ENCODE measurements at places on chromosomes 11 and 22.

DNA sequence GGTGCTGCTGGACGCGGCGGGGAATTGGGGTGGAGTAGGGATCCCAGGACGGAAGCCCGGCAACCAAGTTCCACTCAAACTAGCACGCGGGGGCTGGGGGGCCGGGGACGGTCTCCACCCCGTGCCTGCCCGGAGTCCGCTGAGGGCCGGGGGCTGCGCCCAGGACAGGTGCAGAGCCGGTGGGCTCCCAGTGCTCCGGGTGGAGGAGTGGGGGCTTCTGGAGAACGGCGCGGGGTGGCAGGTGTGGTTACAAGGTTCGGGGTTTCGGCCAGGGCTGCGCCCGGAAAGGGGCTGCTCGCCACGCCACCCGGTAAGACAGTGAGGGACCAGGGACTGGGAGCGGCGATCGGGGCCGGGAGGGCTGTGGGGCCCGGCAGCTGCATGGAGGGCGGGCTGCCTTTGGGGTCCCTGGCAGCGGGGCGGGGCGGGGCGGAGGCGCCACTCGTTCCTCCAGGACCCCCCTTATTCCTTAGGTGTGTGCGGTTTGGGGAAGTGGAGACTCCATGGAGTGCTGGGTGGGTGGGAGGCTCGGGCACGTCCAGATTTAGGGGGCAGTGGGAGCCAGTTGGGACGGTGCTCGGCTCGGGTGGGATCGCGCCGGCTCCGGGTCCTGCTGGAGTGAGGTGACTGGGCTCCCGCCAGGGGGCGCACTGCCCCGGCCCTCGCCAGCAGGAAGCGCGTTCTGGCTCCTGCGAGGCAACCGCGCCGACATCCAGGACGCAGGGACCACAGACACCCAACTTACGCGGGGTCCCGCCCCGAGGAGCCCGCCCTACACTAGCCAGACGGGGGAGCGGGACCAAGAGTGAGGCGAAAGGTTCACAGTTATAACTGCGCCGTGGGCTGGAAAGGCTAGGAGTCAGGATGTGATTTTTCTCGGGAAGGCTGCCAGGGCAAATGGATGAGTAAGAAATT is 868 bp downstream of the TSPAN18 start:
- peak overlapping the region; percentile 51 for H3K4me3 ChIP-seq
- no peak overlapping the region for H3K27ac ChIP-seq
- peaks cover 14% of the 10 kb centered on the region for H3K4me1 ChIP-seq
- DNase-seq = peak; percentile 74
- H3K36me3 ChIP-seq = no peaks in the 10 kb centered on the region

DNA sequence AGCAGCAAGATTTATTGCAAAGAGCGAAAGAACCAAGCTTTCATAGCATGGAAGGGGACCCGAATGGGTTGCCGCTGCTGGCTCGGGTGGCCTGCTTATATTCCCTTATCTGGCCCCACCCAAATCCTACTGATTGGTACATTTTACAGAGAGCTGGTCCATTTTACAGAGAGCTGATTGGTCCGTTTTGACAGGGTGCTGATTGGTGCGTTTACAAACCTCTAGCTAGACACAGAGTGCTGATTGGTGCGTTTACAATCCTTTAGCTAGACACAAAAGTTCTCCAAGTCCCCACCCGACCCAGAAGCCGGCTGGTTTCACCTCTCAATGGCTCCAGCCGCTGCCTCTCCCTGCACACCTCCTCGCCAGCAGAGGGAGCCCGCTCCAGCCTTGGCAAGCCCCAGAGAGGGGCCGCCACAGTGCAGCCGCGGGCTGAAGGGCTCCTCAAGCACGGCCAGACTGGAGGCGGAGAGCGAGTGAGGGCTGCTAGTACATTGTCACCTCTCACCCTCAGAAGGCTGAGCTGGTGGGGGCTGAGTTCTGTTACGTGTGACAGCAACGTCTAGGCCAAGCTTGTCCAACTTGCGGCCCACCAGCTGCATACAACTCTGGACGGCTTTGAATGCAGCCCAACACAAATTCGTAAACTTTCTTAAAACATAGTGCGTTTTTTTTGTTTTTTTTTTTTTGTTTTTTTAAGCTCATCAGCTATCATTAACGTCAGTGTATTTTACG is 8.7 kb downstream of the PTH start:
- no peak overlapping the region for H3K27ac ChIP-seq
- peak; percentile 41 for DNase-seq
- H3K4me3 ChIP-seq = peak overlapping the region; percentile 41
- H3K27me3 ChIP-seq = no peaks in the 10 kb centered on the region

DNA sequence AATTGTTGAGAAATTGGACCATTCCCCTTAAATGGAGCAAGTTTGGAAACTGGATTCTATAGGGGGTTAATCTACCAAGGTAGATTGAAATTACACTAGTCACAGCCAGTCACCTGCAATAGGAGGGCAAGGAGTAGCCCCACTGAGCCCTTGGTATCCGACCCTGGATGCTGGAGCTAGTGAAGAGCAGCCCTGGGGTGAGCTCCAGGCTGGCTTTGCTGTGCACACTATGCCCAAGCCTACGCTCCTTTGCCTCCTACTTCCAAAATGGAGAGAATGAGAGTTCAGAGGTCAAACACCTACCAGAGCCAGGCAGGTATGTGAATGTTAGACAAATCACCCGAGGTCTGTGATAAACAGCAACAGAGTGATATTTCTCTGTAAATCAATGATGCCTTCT is 23.7 kb downstream of the SNU13 start:
- H3K4me3 ChIP-seq = no peak overlapping the region
- peaks cover 4% of the 10 kb centered on the region for H3K4me1 ChIP-seq
- peaks cover 56% of the 10 kb centered on the region for H3K36me3 ChIP-seq
- H3K27me3 ChIP-seq = no peaks in the 10 kb centered on the region

- H3K4me1 ChIP-seq = peaks cover 54% of the 10 kb centered on the region
- no peak overlapping the region for H3K4me3 ChIP-seq
- H3K27me3 ChIP-seq = no peaks in the 10 kb centered on the region
Observed at GRCh38 chr11:65559535-65559934, 1.4 kb upstream of the LTBP3 start.

DNA sequence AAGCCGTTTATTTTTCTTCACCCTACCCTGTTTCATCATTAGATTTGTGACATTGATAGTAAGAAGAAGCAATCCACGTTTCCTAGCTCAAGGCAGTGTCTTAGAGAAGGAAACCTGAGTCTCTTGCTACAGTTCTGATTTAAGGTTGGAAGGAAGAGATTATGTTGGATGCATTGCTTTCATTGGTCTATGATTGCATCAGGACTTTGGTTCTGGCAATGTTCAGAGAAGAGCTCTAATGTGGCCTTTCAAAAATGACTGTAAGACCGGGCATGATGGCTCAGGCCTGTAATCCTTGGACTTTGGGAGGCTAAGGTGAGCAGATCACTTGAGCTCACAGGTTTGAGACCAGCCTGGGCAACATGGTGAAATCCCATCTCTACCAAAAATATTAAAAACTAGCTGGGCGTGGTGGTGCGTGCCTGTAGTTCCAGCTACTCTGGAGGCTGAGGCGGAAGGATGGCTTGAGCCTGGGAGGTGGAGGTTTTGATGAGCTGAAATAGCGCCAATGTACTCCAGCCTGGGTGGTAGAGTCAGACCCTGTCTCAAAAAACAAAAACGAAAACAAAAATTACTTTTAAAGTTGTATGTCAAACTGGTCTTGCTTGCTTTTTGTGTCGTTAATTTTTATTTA is 4.1 kb downstream of the NUCB2 start:
- H3K4me3 ChIP-seq = no peak overlapping the region

GRCh38 chr22:33971561-33971961 is 51.3 kb upstream of the LARGE1 start:
- DNase-seq = no peak
- H3K27me3 ChIP-seq = no peaks in the 10 kb centered on the region
- H3K27ac ChIP-seq = no peak overlapping the region
- no peaks in the 10 kb centered on the region for H3K4me1 ChIP-seq
- H3K4me3 ChIP-seq = no peak overlapping the region

DNA sequence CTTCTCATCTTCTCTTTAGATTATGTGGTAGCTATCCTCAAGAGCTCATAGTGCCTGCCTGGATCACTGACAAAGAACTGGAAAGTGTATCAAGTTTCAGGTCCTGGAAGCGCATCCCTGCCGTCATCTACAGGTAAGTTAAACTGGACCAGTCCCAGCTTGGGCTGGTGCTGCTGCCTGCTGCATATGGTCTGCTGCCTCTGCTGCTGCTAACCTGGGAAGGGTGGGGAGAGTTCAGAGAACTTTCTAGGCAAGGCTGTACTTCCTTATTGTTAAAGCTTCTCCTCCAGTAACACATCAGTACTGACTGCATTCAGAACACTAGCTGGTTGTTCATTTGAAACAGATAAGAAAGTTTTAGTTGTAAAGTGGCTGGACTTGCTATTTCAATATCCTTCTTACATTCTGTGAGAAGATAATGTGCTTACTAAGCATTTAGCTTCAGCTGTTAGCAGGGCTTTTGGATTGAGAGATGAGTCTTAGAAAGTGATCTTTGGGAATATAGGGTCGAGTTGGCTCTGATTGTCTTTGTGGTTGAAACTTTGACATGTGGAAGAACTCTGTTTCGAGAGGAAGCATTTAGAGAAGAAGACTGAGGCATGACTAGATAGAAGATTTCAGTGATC is 77.3 kb upstream of the HORMAD2 start:
- no peaks in the 10 kb centered on the region for H3K27me3 ChIP-seq
- no peak for DNase-seq
- no peak overlapping the region for H3K27ac ChIP-seq
- H3K4me3 ChIP-seq = no peak overlapping the region
- H3K4me1 ChIP-seq = peaks cover 6% of the 10 kb centered on the region
- H3K36me3 ChIP-seq = peaks cover 11% of the 10 kb centered on the region

- H3K36me3 ChIP-seq = no peaks in the 10 kb centered on the region
- no peak overlapping the region for H3K27ac ChIP-seq
- H3K4me3 ChIP-seq = no peak overlapping the region
- H3K4me1 ChIP-seq = peaks cover 8% of the 10 kb centered on the region
- no peak for DNase-seq
- H3K27me3 ChIP-seq = no peaks in the 10 kb centered on the region
Observed at GRCh38 chr11:20011307-20011951, 148.8 kb downstream of the DBX1 start.

DNA sequence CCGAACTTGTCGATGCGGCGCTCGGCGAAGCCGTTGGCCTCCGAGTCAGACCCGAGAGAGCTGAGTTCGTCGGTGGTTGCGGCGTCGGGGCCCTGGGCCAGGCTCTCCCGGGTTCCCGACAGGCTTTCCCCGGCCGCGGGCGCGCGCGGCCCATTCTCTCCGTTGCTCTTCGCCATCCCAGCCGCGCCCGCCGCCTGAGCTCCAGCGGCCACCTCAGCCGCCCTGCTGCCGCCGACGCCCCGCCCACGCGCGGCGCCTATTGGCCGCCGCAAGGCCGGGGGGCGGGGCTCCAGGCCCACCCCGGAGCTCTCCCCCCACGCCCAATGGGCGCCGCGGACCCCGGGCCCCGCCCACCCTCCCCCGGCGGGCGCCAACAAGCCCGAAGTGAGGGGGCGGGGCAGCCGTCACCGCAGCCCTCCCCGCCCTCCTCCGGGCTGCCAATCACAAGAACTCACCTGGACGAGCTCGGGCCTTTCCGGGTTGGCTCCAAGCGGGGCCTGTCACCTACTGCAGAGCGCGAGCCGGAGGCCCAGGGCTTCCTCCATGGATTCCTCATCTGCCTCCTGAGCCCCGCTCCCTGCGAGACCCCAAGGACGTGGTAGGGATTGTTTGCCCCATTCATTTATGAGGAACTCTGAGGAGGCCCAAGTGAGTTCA is at the start of gene TBC1D10A:
TBC1D10A (minus strand) TSS at position 236 of the 657 bp plus-strand sequence; CDS start at position 176, 60 bp downstream.
- H3K36me3 ChIP-seq = peaks cover 12% of the 10 kb centered on the region
- peaks cover 25% of the 10 kb centered on the region for H3K4me1 ChIP-seq
- H3K4me3 ChIP-seq = peak within 1 kb of the TSS; percentile 82
- no peaks in the 10 kb centered on the region for H3K27me3 ChIP-seq
- peak within 1 kb of the TSS; percentile 53 for H3K27ac ChIP-seq

DNA sequence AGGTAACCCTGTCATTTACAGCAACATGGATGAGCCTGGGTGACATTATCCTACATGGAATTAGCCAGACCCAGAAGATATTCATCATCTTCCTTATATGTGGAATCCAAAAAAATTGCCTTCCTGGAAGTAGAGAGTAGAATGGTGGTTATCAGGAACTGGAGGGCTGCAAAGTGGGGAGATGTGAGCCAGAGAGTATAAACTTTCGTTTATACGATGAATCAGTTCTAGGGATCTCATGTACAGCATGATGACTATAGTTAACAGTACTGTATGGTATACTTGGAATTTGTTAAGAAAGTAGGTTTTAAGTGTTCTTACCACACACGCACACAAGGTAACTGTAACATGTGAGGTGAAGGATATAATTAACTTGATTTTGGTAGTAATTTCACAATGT is 79.1 kb downstream of the TBC1D22A start:
- no peaks in the 10 kb centered on the region for H3K27me3 ChIP-seq
- no peak for DNase-seq
- no peak overlapping the region for H3K4me3 ChIP-seq
- no peak overlapping the region for H3K27ac ChIP-seq

GRCh38 chr11:7278314-7278917 is 26.7 kb downstream of the SYT9 start:
- DNase-seq = peak; percentile 16
- H3K27me3 ChIP-seq = peaks cover 21% of the 10 kb centered on the region
- no peak overlapping the region for H3K4me3 ChIP-seq

DNA sequence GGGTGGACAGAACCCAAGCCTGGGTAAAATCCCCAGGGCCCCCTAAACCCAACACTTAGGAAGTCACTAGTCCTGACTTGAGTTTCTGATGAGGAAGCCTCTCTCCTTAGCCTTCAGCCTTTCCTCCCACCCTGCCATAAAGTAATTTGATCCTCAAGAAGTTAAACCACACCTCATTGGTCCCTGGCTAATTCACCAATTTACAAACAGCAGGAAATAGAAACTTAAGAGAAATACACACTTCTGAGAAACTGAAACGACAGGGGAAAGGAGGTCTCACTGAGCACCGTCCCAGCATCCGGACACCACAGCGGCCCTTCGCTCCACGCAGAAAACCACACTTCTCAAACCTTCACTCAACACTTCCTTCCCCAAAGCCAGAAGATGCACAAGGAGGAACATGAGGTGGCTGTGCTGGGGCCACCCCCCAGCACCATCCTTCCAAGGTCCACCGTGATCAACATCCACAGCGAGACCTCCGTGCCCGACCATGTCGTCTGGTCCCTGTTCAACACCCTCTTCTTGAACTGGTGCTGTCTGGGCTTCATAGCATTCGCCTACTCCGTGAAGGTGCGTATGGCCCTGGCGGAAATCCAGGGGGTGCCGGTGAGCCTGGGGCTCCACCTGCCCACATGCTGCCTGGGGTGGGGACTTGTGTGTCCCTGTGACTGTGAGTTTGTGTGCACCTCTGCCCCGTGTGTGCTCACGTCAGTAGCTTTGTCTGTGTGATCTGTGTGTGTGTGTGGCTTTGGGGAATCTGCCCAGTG is at the start of gene IFITM1:
IFITM1 (plus strand) TSS at position 254 of the 767 bp plus-strand sequence; CDS start at position 385, 131 bp downstream.
- peaks cover 35% of the 10 kb centered on the region for H3K4me1 ChIP-seq
- no peaks in the 10 kb centered on the region for H3K36me3 ChIP-seq
- peak within 1 kb of the TSS; percentile 52 for H3K27ac ChIP-seq
- peak within 1 kb of the TSS; percentile 49 for H3K4me3 ChIP-seq
- DNase-seq = peak; percentile 94

All from mesenchymal stem cell (in vitro differentiated cells and primary cell).